Activated T-cell treated with anti-CD3 and anti-CD28 coated beads for 24 hours (primary cell): ENCODE measurements at places on chromosomes 2 and 18.

- no peak for DNase-seq
Measured at GRCh38 chr2:10717628-10718027, 3.8 kb upstream of the ATP6V1C2 start.

DNA sequence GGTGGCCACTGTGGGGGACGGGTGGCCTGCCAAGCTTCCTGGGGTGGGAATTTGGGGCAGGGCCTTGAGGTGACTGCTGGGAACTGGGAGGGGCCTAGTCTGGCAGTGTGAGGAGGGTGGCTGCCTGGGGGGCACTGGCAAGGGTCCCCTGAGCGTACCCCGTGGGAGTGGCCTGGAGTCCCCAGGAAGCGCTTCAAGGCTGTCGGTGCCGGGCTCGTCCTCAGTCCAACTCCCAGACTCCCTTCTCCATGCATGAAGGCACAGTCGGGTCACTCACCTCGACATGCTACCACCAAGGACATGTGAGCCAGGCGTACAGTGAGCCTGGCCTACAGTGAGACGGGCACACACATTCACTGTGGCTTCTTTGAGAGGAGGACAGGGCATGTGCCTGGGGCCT, 105.3 kb downstream of the SMIM21 start:
- no peak for DNase-seq

DNA sequence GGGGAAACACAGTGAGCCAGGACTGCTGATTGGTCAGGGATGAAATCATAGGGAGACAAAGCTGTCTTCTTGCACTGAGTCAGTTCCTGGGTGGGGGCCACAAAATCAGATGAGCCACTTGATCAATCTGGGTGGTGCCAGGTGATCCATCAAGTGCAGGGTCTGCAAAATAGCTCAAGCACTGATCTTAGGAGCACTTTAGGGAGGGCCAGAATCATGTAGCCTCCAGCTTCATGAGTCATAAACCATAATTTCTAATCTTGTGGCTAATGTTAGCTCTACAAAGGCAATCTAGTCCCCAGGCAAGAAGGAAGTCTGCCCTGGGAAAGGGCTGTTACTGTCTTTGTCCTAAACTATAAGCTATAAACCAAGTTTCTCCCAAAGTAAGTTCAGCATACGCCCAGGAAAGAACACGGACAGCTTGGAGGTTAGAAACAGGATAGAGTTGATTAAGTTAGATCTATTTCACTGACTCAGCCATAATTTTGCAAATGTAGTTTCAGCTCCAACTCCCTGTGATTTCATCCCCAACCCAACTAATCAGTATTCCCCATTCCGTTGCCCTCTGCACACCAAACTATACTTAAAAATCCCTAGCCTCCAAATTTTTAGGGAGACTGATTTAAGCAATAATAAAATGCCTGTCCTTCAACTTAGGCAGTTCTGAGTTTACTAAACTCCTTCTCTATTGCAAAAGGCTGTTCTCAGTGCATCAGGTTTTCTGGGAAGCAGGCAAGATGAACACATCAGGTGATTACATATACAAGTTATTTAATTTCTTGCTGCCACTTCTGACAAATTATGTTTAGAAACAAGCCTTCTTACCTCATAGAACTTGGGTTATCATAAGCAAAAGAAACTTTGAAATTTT, 226.9 kb upstream of the SPOPL start:
- no peak for DNase-seq

GRCh38 chr2:21841341-21841740, 717.6 kb downstream of the TDRD15 start:
- DNase-seq = no peak

GRCh38 chr2:180359522-180360282, 352.6 kb upstream of the CWC22 start:
- DNase-seq = no peak

DNA sequence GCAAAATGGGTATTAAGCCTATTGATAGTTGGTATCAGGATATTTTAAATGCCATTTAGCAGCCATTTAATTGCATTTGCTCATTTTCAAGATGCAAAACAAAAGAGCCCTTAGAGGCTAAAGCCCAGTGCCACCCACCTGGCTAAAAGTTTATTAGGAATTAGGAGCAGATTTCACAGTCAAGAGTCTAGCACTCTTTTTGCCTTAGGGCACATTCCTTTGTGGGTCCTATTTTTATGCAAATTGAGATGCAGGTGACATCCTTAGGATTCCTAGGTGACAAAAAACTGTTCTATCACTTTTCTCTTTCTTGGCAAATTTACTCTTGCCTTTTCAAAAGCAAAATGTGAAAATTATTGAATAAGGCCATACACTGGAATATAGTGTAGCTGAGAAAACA, 42.0 kb downstream of the CTNNA2 start:
- no peak for DNase-seq

- no peak for DNase-seq
Measured at GRCh38 chr2:190859347-190860297, 21.0 kb upstream of the GLS start.

DNA sequence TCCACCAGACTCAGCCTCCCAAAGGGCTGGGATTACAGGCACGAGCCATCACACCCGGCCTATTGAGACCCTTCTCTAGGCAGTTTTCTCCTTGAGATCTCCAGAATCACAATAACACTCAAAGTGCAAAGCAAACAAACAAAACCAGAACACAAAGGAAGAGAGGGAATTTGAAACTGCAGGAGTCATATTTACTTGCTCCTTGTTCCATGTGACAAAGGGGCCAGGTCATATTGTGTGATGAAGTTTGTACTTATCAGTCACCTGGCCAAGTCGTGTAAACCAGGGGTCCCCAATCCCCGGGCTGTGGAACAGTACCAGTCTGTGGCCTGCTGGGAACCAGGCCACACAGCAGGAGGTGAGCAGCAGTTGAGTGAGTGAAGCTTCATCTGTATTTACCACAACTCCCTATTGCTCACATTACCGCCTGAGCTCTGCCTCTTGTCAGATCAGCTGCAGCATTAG, 26.5 kb downstream of the SCYGR8 start:
- no peak for DNase-seq

DNA sequence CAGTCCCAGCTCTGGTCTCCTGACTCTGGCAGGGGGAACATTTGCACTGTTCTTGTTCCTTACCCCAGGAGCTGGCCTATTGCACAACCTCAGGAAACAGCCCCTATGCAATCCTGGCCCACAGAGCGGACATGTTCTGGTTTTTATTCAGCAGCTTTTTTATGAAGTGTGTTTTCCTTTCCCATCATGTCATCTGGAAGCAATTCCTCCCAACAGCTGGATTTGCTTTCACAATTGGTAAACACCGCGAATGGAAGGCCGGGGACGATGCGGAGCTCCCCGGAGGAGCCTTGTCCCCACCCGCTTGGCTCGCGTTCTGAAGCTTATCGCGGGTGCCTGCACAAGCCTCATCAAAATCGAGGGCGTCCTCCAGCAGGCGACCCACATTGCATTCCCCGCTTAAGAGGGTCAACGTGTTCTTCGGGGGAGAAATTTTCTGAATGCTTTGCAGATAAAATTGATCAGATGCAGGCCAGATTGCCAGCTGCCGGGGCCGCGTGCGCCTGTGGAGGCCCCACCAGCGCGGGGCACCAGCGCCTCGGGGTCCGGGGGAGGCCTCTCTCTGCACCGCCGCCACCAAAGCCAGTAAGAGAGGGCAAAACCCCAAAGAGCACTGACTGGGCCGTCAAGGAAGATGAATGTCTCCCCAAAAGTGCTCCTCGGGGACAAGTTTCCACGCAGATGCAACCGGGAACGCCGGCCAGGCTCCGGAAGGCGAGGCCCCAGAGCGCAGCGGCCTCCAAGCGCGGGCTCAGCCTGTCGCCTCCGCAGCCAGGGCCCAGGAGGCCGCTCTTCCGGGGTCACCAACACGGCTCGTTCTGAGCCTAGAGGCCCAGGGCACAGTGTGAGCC, 60.3 kb upstream of the SP3 start:
- no peak for DNase-seq

DNA sequence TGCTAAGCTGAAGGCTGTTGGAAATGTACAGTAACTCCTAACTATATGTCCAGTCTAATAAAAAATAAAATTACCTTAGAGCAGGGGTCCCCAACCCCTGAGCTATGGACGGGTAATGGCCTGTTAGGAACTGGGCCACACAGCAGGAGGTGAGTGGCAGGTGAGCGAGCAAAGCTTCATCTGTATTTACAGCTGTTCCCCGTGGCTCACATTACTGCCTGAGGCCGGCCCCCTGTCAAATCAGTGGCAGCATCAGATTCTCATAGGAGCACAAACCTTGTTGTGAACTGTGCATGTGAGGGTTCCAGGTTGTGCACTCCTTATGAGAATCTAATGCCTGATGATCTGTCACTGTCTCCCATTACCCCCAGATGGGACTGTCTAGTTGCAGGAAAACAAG, 73.1 kb upstream of the CXCR4 start:
- no peak for DNase-seq

DNA sequence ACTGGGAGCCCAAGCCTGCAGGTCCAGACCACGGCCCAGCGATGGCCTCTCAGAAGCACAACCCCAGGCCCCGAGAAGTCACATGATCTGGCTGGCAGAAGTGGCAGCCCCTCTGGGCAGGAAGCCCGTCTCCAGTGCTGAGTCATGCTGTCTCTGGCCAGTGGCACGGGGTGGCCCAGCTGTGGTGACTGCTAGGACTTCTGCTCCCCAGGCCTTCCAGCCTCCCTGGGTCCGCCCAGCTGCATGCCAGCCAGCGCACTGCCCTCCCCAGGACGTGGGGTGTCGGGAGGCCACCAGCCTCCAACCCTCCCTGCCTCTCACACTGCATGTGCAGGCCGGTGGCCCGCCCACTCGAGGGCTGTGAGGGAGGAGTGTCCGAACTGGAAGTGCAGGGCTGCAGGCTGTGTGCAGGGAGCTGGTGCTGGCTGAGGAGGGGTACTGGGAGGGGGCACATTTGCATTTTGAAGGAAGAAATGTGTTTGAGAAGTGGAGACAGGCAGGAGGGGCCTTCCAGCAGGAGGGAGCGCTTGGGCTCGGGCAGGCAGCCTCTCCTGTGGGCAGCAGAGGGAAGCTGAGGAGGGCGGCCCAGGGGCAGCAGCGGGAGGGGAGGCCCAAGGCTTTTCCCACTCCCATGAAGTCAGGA, 17.0 kb upstream of the HPCAL1 start:
- DNase-seq = no peak

DNA sequence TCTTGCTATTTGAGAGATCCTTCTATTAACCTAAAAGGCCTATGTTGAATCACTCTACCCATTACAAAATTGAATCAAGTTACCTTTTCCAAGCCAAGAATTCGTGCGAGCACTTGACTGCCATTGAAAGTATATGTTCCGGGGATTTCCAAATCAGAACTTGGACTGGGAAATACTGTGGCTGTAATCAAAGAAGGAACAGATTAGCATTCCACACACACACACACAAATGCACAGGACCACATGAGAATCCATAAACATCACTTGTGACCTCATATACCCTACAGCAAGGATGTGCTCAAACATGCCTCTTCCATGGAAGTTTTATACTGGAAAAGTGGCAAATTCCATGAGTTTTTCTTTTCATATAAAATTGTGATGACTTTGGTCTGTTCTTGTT, 86.0 kb downstream of the ABCA12 start:
- no peak for DNase-seq
